ENCODE measurements at places on chromosomes 4 and X.

DNA sequence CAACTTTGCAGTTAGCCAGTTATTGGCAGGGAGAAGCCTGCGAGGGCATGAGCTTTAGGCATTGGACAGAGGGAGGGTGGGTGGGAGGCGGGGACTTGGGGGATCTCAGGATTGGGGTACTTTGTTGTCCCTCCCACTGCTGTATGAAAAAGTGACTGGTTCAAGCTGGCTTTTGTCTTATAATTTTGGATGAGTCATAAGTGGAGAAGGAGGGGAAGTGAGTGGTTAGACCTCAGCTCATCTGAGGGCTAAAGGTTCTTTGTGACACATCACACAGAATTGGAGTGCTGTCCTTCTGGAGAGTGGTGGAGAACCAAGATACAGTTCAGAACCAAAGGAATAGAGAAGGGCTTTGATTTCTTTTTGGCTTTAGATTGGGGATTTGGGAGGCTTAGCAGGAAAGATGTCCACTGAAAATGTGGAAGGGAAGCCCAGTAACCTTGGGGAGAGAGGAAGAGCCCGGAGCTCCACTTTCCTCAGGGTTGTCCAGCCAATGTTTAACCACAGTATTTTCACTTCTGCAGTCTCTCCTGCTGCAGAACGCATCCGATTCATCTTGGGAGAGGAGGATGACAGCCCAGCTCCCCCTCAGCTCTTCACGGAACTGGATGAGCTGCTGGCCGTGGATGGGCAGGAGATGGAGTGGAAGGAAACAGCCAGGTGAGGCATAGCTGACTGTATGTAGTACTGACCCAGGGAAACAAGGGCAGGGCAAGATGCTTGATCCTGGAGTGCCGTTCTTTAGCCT, at the start of gene SLC4A4:
TSS of gene SLC4A4 (plus strand) at position 175 of the 748 bp plus-strand sequence.
- DNase-seq = no peak

- no peak for DNase-seq
Measured at GRCh38 chr4:3041192-3042142, 32.9 kb downstream of the HTT-AS start.

- DNase-seq = no peak
Measured at GRCh38 chr4:84500386-84501201, 1.5 kb upstream of the NKX6-1 start.

DNA sequence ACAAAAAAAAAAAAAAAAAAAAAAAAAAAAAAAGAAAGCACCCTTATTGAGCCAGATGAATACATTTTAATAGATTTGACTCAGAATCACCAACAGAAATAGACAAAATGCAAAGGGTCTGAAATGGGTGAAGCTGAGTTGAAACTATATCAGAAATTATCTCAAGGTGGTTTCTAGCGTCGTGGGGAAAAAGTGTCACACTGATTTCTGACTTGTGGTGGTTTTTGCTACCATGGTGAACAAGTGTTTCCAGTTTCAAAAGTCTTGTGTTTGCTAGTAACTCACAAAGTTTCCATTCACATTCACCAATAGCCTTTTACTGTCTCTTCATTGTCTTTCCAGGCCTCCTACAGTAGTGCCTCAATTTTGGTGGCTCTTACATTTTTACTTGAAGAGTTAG, 135.5 kb downstream of the ARHGAP24 start:
- no peak for DNase-seq

- DNase-seq = peak; percentile 32
Measured at GRCh38 chr4:56909086-56909894, 1.6 kb downstream of the REST start.

DNA sequence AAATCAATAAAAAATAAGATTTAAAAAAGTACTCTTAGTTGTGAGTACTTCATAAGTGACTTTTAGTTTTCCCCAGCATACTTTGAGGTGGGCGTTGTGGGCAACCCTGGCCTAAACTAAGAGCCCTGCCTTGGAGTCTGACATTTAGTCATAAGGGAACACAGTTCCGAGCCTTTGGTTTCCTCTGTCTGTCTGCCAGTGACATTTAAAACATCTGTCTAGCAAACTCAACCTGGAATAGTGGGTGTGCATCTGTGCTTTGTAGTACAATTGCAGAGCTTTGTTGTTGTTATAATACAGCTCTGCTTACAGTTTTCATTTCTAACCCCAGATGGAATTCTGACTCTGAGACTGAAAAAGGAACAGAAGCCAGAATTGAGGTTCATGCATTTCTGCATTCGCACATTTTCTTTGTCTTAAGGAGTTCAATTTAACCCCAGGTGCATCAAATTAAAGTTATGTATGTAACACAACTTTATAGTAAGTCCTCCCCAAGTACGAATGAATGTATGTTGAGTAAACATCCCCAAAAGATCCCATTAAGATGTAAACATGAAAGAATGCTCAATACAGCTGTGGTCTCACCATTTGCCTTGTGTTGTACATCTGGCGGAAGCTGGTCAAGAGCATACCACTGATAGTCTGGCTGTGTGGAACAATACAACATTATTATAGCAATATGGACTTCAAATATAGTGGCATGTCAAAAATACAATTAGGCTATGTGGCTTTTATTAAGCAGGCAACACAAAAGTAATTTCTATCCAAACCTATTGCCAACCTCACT, 25.9 kb downstream of the TNIP3 start:
- no peak for DNase-seq

GRCh38 chr4:71229477-71230270, 109.1 kb upstream of the SLC4A4 start:
- no peak for DNase-seq

DNA sequence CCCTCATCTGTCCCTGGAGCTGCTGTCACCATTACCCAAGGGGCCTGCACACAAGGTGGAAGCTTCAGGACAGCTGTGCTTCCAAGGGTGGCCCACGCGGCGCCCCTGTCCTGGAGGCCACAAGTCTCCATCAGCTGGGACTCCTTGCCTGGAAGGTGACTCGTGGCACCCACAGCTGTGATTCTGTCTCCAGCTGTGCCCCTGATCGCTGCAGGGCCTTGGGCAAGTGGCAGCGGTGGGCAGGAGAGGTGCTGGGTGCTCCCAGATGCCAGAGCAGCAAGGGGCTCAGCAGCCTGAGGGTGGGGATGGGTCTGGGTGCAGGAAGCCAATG, 9.0 kb upstream of the DUSP9 start:
- no peak for DNase-seq

- no peak for DNase-seq
Measured at GRCh38 chrX:34813618-34814017, 129.0 kb upstream of the FAM47B start.

DNA sequence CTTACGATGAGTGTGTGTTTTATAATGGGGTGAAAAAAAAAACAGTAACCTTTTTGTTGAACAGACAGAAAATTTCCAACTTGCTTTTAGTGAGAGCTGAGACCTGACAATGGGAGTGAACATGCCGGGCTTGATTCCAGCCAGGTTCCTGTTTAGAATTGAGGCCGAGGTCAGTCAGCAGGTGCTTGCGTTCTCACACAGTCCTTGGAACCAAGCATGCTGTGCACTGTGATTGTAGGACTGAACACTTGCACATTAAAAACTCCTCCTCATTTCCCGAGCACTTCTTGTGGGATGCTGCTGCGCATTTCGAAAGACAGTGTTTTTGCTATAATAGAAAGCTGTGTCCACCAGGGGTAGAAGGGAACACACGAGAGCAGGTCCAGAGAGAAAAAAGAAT, 51.8 kb downstream of the TMEM131L start:
- DNase-seq = no peak

- no peak for DNase-seq
Measured at GRCh38 chr4:102295153-102295862, 50.0 kb downstream of the SLC39A8 start.

DNA sequence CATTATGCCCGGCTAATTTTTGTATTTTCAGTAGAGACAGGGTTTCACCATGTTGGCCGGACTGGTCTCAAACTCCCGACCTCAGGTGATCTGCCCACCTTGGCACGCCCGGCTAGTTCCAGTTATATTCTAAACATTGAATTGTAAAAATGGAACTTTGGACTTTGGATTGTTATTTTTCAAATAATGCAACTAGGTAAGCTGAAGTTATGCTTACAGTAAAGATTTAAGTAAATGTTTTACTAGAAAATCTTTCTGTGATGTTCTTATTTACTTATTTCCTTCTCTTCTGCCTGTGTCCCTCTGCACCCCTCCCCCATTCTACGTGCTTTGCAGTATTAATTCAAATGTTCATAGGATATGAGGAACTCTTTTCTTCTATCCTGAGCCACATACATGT, 26.1 kb downstream of the GK start:
- DNase-seq = no peak

DNA sequence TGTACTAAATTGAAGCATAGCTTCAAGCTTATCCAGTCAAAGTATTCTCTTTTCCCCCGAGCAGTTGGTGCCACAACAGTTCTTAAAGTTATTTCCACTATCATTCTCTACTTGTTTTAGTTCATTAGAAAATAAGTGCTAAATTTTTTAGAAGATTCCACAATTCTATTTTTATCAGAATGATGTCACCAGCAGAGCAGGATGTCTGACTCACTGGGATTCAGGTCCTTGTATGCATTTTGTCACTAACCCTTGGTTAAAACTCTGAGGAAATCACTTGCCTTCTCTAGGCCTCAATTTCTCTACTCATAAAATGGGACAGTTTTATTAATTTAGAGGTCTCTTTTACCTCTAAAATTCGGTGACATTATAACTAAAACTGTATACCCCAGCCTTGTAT, 3.4 kb downstream of the DDX53 start:
- no peak for DNase-seq

DNA sequence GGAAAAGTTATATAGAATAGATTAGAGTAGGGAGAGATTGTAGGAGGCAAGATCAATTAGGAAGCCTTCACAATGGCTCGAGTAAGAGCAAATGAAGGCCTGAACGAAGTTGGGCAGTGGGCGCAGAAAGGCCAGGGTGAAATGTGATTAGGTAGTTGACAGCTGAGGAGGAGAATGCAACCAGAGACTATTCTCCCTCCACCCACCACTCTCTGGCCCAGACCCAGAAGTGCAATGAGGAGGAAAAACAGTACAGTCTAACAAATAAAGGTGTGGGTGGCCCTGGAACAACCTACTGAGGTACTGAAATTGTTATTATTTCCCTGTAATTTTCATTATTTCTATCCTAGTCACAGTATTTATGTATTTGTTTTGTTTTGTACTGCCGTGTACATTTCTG, 176.7 kb downstream of the SLC39A8 start:
- no peak for DNase-seq

- DNase-seq = no peak
Measured at GRCh38 chr4:113574636-113575103, 186.9 kb downstream of the CAMK2D start.

DNA sequence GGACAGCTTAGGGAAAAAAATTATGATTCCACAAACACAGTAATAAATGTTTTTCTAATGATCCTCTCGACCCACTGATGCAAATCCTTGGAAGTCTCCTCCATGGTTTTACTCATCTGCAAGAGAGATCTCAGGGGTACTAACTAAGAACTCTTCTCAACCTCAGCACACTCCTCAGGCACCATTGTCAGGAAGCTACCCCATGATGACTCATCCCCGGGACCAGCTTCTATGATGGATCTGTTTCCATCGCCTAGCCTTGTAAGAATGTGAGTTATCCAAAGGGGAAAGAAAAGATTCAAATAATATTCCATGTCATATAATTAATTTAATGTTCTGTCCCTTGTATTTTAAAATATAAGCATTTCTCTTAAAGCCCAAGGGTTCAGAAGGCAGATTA, 816.1 kb upstream of the IGFBP7 start:
- no peak for DNase-seq

- no peak for DNase-seq
Measured at GRCh38 chr4:158033416-158034120, 139.3 kb downstream of the GASK1B start.

- no peak for DNase-seq
Measured at GRCh38 chr4:87835197-87835596, 2.4 kb downstream of the MEPE start.

GRCh38 chr4:148842843-148843242, 400.6 kb upstream of the NR3C2 start:
- DNase-seq = no peak

GRCh38 chr4:168515222-168516011, 18.6 kb downstream of the PALLD start:
- no peak for DNase-seq

Data from stimulated activated CD8-positive, alpha-beta memory T cell treated with anti-CD3 and anti-CD28 coated beads, Interleukin-7, amount 100 ng/mL, for 1 hour (primary cell).